B cell (primary cell): ENCODE measurements at places on chromosomes 2 and 18.

DNA sequence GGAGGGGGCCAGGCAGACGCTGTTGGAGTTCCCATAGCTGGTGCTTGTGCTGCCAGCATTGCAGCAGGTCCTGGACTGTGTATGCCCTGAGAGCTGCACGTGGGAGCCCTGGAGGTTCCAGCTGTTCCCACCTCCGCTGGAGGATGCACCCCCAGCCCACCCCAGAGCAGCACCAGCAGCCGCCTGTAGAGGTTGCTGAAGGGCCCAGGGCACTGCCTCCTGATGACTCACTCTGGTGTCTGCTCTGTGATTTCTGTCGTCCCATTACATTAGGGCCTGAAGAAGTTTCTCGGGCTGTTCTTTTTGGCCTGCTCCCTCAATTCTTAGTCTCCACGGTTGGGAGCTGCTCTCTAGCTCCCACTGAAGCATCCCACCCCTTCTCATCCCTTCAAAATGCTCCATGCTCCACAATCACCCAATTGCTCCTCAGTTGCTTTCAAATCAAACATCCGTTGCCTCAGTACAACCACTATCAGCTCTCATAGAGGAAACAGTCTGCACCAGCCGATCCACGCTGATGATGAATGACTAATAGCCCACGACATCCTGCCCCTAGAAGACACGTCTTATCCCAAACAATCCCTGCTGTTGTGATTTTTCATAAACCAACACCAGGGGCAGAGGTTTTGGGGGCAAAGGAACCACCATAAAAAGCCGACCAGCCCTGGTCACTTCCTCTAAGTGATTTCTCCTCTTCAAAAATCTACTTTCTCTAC is 65.2 kb upstream of the RNF152 start:
- DNase-seq: no peak

DNA sequence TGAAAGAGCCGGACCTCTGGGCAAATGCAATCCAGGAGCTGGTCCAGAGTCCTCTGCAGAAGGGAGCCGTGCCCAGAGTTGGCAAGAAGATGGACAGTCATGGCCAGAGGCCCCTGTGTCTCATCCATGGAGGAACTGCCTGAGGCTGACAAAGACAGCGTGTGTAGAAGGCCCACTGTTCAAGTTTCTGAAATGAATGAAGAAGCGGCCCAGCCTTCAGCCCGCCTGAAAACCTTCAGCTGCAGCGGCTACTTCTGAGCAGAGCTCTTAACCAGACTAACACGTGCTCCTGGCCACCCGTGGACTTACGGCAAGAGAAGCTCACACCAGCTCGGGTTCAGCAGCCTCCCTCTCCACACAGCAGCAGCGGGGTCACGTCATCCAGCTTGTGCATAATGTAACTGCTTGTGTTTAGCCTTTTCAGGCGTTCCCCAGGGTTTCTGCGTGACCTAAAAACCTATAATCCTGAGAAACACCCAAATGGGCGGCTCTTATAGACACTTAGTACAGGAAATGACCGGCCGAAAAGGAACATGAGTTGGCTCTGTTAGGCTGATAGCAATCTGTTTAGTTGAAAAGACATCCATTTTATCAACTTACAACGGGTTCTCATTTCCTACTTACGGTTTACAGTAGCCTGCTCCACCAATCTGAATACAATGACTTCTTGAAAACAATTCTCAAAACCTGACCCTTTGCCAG is at the start of gene FAM124B:
Gene FAM124B, minus strand, starts transcription at position 467 of the 702 bp plus-strand sequence. Its CDS starts 339 bp downstream, at position 128.
- DNase-seq: peak; percentile 51

DNA sequence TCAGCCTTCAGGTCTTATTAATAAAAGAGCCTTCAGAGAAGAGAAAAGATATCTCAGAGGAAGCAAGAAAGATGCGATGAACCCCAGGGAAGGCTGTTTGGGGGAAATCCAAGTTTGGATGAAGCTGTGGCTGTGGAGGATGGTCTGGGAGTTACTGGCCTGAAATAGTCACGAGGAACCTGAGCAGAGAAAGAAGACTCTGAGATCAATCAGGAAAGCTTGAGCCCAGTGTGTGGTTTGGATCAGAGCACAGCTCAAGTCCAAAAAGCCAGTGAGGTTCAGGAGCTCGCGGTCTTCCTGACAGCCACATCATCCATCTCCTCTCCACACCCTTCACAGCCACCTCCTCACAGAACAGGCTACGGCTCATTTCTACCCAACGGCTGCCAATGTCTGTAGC is 87.4 kb upstream of the SERPINE2 start:
- DNase-seq: no peak

GRCh38 chr2:64141674-64142405 is 2.4 kb downstream of the PELI1 start:
- no peak for DNase-seq

- peak; percentile 88 for DNase-seq
These were observed 8.7 kb downstream of the CEP68 start for GRCh38 chr2:65064728-65065552.

GRCh38 chr2:65432227-65433190 is at the start of gene SPRED2:
SPRED2 (minus strand) TSS chr2:65432599; CDS start chr2:65431987, 612 bp downstream.
- peak; percentile 83 for DNase-seq

GRCh38 chr2:231191896-231192872 is 6.2 kb upstream of the ARMC9 start:
- no peak for DNase-seq

DNA sequence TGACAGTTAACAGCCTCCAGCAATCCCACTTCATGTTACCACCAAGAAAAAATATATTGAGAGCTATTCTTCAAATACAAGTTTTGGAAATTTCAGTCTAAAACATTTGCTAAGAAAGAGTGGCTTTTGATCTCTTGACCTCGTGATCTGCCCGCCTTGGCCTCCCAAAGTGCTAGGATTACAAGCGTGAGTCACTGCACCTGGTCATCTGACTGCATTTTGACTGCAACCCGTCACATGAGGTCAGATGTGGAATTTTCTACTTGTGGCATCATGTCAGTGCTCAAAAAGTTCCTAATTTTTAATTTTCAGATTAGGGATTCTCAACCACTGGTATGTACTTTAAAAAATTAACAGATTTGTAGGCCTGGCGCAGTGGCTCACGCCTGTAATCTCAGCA is 9.1 kb upstream of the CLK1 start:
- DNase-seq: no peak

- no peak for DNase-seq
These were observed 20.6 kb downstream of the EFR3B start for GRCh38 chr2:25062511-25062917.

DNA sequence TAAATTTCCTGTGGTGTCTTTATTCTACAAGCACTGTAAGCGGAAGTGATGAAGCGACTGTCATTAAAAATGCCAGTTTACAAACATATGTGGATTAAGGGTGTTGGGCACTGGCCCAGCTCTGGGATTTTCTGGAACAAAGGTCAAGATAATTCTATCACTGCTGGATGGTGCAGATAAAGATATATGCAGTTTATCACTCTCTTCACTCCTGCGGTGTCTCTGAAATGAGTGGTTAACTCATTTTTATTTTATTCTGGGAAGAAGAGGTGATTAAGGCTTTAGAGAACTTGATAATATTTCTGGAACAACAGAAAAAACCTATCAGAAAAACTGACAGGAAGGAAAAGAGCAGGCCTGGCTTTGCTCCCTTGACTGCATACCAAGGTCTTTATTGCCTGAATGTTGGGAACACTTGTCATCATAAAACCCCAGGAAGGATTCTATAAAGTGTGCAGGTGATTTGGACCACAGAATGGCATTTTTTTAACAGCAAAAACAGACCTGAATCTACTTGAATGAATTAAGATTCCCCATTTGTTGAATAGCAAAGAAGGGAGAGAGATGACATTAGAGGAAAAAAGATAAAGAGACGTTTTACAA is 32.4 kb downstream of the ABCB11 start:
- DNase-seq: no peak

GRCh38 chr2:190888449-190888848 is 7.8 kb downstream of the GLS start:
- no peak for DNase-seq

DNA sequence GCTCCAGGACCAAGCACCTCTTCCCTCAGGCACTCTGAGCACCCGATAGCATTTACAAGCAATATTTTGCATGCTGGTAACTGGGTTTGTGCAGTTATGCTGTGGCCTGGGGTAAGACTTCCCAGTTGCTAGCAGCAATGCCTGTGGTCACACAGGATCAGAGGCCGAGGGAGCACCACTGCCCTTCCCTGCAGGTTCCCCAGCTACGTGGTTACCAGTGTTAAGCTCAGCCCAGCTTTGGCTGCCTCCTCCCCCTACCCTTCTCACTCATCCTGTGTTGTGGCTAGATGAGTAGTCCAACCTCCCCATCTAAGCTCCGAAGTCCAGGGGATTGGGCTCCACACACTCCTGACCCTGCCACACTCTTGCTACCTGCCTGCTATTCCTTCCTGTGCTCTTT is 141.1 kb downstream of the CELF4 start:
- no peak for DNase-seq

- DNase-seq: no peak
These were observed 23.5 kb downstream of the GPR35 start for GRCh38 chr2:240648650-240649275.

DNA sequence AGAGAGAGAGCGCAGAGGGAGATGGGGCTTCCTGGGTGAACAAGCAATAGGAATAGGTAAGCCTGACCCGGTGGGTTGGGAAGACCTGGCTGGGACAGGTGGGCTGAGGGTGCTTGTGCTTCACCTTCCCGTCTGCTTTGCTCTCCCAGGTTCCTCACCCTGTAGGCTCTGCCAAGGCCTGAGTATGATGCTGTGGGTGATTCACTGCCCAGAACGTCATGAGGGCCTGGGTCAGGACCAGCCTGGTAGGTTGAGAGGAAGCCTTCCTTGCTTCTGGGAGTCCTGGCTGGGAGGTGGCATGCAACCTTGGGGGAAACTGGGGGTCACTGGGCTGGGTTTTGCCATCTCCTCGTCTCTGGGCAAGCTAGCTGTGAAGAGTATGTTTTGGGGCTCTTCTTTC is 220.2 kb upstream of the APCDD1 start:
- no peak for DNase-seq

DNA sequence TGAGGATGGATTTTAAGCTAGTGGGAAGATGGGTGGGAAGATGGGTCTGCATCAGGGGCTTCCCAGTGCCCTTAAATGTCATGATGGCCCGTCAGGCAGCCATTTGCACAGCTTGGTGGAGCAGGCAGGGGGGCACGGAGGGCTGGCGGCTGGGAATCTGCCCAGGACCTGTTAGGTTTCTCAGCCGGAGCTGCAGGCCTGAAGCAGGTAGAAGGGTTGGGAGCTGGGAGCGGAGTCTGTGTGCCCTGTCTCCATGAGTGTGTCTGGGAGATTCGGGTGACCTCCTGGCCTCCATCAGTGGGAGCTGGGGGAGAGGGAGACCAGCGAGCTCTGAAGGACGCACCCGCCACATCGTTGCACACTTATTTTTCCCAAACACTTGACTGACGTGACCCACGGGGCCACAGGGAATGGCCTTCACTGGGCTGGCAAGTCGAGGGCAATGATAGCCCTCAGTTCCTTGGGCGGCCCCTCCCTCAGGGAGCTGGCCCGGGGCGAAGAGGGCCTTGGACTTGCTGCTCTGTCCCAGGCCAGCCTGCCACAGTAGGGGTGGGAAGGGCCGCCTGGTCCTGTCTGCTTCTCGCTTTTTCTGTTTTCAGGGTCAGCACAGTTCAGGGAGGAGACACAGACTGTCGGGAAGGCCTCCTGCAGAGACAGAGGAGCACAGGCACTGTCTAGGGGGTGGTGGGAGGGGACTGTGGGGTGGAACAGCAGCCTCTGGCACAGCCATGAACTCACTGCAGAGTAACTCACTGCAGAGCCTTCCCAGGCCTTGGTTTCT is 236.8 kb downstream of the ZBTB7C start:
- DNase-seq: no peak

DNA sequence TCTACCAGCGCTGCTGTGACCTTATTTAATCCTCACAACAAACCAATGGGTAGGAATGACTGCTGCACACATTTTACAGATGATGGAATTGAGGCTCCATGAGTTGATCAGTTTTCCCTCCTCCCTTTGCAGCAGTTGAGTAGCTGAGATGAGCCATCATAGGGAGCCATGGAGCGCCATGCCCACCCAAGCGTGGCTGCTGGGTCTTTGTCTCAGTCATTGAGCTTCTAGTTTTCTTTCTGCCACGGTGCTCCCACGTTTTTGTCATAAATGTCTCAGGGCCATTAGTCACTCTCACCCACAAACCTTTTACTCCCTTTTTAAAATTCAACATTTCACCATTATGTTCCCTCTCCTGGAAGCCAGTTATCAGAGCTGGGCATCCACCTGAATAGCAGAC is 45.8 kb downstream of the TMEM17 start:
- DNase-seq: no peak

DNA sequence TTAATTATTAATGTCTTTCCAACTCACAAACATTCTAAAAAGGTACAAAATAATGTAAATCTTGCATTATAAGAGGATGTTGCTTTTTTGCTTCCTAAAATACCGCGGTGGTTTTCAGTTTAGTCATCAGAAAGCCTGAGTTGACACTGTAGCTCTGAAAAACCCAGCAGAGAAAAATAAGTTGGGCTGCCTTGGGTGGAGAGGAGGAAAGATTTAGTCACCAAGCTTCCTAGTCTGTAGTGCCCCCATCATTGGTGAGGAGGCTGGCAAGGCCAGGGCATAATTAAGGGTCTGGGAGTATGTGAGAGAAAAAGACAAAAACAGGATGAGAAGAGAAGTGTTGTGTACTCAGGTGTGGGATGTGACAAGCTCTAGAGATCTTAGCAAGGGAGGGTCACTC is 5.7 kb downstream of the PTPRM start:
- DNase-seq: no peak

GRCh38 chr2:195515551-195515950 is 141.5 kb upstream of the SLC39A10 start:
- no peak for DNase-seq

DNA sequence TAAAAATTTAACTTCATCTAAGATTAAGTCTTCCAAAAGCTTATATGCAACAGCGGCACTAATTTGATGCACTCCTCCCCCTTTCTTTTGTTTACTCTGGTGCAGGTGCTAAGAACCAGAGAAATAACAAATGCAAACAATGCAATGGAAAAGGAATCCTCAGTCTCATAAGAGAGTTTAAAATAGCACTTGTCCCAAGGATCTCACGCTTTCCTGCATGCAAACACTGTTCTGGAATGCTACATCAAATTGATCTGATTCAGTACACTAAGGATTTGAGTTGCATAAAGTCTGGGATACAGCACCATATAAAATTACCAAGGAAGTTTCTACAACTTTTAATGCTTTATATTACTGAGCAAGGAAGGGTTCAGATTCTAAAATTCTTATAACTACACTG is 50.5 kb downstream of the SEPTIN10 start:
- DNase-seq: no peak

GRCh38 chr18:79405781-79406575 is 10.2 kb downstream of the NFATC1 start:
- DNase-seq: peak; percentile 96

- no peak for DNase-seq
These were observed 13.6 kb upstream of the PELI1 start for GRCh38 chr2:64157792-64158191.

- peak; percentile 70 for DNase-seq
These were observed 725 bp downstream of the FBXO48 start for GRCh38 chr2:68466361-68466777.

DNA sequence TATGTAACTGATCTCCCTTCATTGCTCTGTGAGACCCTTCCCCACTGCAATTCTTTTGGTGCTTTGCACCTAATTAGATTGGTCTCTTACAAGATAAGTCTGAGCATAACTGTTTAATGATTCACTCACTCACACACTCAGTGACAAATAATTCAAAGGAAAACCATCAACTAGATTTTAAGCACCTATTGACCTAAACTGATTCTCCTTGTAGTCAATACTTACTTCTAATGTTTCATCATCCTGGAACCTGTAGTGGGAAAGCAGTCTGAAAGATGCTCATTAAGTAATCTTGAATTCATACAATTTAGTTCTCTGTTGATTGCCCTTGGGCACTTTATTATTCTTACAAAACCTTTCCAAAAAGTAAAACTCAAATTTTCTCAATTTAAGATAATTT is 74.3 kb upstream of the COL5A2 start:
- DNase-seq: no peak

- DNase-seq: no peak
These were observed 64.7 kb downstream of the CCDC178 start for GRCh38 chr18:33375829-33376228.
